Left ventricle myocardium superior (tissue), 1 donor: ENCODE measurements at places on chromosomes 16 and 17. TPM values are rescaled to one million over a fixed set of nuclear protein-coding genes. Genes with fewer than 3 reads are reported as not detected.

Gene BCL6B
- 13.1 TPM for total RNA-seq

Gene DOC2A
- 0.82 TPM for total RNA-seq

Gene FBXW10B
- total RNA-seq = 0.35 TPM

Gene TAC4
- total RNA-seq = not detected

Gene DCTPP1
- 37.5 TPM for total RNA-seq

Gene CRISPLD2
- 29.1 TPM for total RNA-seq

GRCh38 chr16:88731699-88732098 is 25.4 kb downstream of the CTU2 start:
- no peak for DNase-seq

- DNase-seq = no peak
Observed at GRCh38 chr16:7397901-7398300, 65.3 kb downstream of the RBFOX1 start.

DNA sequence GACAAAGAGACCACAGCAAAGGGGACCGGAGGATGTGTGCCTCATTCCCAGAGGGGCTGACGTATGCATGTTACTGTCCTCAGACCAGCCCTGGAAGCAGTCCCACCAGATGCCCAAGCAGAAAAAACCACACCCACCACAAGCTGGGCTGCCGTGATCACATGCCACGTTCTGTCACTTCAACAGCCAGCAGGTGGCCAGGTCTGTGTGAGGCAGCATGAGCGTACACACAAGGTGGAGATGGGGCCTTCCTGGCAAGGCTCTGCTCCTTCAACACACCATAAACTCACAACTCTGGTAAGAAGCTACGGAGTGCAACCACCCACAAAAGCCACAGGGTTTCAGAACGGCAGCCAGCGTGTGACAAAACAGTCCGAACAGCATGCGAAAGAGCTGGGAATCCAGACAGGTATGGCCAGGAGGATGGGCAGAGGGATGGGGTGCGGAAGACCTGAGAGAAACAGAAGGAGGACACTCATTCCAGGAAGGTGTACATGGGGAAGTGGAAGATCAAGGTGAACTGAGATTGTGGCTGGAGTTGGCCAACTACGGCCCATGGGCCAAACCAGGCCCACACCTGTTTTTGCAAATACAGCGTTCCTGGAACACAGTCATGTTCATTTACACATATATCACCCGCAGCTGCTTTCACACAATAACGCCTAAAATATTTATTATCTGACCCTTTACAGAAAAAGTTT is 27.9 kb downstream of the MBTPS1 start:
- peak; percentile 78 for DNase-seq

DNA sequence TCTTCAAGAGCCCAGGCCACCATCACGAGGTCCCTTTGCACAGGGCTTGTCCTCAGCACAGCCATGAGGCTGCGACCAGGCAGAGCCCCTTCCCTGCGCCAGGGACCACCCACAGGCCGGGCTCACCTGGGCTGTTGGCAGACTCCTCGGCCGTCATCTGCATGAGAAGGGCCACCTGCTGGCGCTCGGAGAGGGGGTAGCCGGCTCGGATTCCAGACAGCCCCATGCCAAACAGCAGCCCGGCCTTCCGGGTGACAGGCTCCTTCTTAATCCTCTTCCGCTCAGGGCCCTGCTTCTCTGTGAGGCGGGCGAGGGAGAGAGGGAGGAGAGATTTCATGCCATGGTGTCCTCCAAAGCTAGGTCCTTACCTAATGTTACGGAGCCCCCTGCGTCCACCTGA is 73.4 kb downstream of the ZNF778 start:
- DNase-seq = peak; percentile 22

DNA sequence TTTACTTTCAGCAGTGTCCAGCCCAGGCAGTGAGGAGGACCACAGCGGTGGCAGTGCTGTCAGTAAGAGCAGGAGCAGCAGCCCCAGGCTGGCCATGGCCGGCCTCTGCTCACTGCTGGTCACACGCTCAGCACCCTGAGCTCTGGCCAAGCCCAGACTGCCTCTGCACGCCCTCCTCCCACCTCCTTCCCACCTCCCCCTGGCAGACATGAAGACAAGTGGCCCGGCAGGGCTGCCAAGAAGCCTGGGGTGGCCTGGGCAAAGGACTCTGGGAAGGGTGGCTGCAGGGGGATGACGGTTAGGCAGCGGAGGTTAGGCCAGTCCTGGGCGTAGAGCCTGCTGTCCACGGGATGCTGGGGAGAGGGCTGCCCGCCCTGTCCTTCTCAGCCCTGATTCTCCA is at the start of gene C16orf89:
Gene C16orf89, minus strand, starts transcription at position 144 of the 400 bp plus-strand sequence. Its CDS starts 48 bp downstream, at position 96.
- no peak for DNase-seq

DNA sequence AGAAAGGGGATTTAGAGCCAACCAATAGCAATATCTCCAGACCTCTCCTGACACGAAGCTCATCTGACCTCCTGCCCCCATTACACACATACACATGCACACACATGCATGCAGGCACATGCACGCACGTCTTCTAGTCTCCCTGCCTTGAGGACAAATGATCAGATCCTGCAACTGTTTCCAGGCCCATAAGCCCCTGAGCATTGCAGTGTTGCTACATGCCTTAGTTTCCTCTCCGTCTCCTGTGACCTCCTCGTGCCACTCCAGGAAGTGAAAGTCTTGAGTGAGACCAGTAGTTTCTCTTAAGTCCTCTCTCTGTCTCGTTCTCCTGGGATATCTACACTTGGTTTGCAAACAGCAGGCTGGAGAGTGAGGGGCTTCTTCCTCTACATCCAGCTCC is 8.2 kb downstream of the CIITA start:
- no peak for DNase-seq

DNA sequence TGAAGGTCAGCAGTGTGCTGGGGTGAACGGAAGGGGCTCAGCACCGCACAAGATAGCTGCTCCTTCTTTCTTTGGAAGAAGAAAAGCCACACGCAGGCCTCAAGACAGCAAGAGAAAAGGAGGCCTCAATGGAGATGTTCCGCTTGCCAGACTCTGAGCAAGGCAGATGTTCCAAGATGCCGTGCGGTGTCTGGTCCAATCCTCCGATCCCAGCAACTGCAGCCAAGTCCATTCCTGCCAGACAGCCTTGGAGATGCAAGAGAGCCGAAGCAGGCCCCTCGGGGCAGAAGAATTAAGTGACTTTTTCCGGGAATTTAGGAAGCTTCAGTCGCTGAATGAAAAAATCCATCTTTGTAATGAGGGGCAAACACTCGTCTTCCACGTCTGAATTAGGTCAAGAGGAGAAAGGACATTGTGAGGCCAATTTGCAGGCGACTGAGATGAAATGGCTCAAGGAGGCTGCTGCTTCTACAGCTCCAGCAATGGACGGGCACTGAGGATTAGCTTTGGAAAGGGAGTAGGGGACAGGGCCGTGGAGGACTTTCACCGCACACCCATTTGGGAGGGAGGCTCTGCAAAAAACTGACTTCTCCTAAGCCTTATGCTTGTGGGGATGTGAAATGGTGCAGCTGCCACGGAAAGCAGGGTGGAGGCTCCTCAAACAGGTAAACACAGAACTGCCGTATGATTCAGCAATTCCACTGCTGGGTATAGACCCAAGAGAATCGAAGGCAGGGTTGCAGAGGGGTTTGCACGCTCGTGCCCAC is 44.7 kb downstream of the RPH3AL start:
- DNase-seq = peak; percentile 69

- DNase-seq = no peak
Observed at GRCh38 chr16:86306811-86307513, 203.4 kb upstream of the FOXF1 start.

DNA sequence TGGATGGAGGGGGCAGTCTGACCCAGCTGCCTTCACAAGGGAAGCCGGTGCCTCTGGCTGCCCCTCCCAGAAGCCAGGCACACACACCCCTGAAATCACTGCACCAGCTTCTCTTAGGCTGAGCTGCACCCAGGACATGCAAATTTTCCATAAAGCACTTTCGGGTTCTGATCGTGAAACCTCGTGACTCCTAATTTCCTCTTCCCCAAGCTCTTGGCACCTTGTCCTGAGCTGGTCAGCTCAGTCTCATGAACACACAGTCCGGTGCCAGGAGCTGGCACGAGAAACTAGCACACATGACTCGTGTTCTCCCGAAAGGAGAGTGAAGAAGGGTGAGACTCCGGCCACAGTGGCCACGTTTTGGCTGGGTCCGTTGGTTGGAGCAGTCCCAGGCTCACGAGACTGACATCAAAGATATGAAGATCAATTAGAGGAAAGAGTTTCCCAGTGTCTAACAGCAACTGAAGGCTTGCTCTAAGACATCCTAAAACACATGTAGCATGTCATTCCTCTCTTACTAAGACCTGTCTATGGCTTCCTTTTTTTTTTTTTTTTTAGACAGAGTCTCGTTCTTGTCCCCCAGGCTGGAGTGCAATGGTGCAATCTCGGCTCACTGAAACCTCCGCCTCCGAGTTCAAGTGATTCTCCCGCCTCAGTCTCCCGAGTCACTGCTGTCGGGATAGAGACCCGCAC is 9.2 kb upstream of the ABR start:
- DNase-seq = peak; percentile 90

- no peak for DNase-seq
Observed at GRCh38 chr16:25716186-25716585, 24.4 kb downstream of the HS3ST4 start.

DNA sequence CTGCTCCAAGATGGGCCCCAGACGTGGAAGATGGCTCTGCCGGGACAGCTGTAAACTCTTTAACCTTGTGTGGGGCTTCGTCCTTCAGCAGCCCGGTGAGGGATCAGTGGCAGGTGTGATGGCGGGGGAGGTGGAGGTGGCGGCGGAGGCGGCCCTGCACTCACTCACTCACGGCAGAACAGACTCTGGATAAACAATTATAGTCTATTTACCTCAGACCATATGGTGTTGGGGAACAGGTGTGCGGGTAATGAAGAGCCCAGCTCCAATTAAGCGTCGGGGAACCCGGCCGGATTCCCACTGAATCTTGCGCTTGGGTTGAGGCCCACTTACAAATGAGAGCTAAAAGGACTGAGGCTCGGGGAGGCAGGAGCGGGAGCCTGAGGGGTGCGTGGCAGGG is 104.3 kb upstream of the SDK2 start:
- DNase-seq = no peak

DNA sequence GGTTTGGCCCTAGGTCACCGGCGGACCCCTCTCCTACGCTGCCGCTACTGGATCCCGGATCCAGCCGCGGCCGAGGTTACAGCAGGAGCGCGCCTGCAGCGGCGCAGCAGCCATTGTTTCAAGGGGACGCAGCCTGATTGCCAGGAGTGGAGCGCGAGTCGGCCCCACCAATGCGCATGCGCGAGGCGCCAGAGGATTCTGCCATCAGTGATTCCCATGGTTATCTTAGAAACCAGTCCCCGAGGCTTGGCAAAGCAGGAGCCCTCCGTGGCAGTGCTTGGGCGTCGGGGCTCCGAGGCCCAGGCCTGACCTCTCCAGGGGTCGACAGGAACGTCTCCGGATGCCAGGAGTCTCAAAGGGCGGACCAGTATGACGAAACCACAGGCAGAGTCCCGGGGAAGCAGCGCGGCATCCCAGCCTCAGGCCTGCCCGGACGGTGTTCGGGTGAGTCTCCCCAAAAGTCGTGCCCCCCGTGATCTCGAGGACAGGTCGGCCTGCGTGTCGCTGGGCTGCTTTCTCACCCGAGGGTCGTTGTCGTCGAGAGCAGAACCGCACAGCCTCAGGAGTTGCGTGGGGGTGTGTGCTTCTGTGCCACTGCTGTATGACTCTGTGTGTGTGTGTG is 608.5 kb downstream of the KCNJ18 start:
- DNase-seq = no peak

GRCh38 chr17:49843774-49844350 is 4.0 kb downstream of the TAC4 start:
- DNase-seq = no peak

- DNase-seq = no peak
Observed at GRCh38 chr16:79012671-79013434, 587.7 kb downstream of the MAF start.

- DNase-seq = no peak
Observed at GRCh38 chr16:74455213-74455612, 33.9 kb upstream of the CLEC18B start.

- DNase-seq = no peak
Observed at GRCh38 chr16:57256601-57257395, 11.7 kb downstream of the ARL2BP start.

DNA sequence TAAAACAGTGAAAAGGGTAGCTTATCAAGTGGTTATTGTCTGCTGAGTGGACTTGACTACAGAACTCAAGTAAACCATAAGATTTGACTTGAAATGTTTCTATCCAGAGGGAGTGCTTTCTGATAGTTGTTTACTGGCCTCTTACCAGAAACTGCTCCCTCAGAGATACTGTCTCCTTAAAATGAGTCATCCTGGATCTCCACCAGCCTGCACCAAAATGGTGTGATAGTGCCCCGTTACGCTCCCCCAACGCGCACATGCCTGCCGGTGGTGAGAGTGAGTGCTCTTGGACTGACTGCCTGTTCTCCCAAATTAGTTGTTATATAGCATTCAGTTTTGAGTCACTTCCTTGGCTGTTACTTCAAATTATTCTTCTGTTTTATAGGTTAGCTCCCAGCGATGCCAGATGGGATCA is 22.9 kb downstream of the PRCD start:
- DNase-seq = peak; percentile 55

- DNase-seq = no peak
Observed at GRCh38 chr17:70102531-70102930, 27.5 kb downstream of the KCNJ16 start.

DNA sequence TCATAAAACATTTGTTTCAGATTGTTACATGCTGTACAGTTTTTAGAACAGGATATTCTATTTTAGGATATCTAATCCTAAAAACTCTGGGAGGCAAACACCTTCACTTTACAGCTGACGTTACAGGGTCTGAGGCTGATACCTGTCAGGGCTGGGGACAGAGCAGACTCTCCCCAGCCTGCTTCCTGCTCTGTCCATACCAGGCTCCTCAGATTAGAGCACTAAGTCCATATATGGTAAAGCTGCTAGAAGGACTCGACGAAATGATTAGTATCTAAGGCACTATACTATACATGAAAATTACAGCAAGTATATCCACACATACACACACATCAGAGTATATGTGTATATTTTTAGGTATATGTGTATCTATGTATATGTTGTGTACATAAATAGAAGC is 125.2 kb downstream of the ZFHX3 start:
- no peak for DNase-seq

GRCh38 chr16:85570735-85571562 is 42.2 kb upstream of the GSE1 start:
- peak; percentile 65 for DNase-seq

DNA sequence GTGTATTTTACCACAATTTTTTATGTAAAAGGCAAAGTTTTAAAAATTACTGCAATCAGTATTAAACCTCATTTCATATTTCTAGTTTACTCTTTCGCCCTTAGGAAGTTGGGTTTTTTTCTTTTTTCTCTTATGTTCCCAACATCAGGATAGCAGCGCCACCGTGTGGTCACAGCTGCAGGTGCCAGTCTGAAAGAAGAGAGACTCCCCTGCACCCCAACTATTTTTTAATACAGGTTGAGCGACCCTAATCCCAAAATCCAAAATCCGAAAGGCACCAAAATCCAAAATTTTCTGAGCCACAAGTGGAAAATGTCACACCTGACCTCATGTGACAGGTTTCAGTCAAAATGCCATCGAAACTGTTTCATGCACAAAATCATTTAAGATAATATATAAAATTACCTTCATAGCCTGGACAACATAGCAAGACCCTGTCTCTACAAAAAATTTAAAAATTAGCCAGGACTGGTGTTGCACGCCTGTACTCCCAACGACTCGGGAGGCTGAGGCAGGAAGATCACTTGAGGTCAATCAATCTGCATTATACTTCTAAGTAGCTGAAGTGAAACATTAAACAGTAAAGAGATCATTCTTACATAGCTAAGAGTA is 21.8 kb upstream of the ASGR2 start:
- peak; percentile 87 for DNase-seq

GRCh38 chr17:17701658-17702057 is 20.4 kb downstream of the RAI1 start:
- no peak for DNase-seq
